ENCODE measurements at places on chromosomes 12 and 14. TPM values are rescaled to one million over a fixed set of nuclear protein-coding genes. Genes with fewer than 3 reads are reported as not detected.

GRCh38 chr12:3055704-3056467, 21.3 kb upstream of the TSPAN9 start:
- DNase-seq, result no peak

- no peak for DNase-seq
Measured at GRCh38 chr12:19665121-19665900, 226.0 kb downstream of the AEBP2 start.

GRCh38 chr14:72962829-72963312, 36.6 kb downstream of the DCAF4 start:
- DNase-seq, result peak; percentile 92

- no peak for DNase-seq
Measured at GRCh38 chr12:97559267-97559666, 96.7 kb downstream of the RMST start.

GRCh38 chr12:24230061-24230701, 280.7 kb upstream of the SOX5 start:
- DNase-seq, result no peak

Gene DLGAP5
- 72.8 TPM for total RNA-seq

Gene BMP4
- 145 TPM for total RNA-seq

Gene GNB3
- 8.7 TPM for total RNA-seq
